ENCODE measurements at places on chromosomes 16 and 17.
A peak's percentile ranks its signal among the peaks of the same experiment; 100 is the strongest.

GRCh38 chr16:88430524-88431446 is 22.3 kb upstream of the ZFPM1 start:
- DNase-seq, result peak; percentile 51

DNA sequence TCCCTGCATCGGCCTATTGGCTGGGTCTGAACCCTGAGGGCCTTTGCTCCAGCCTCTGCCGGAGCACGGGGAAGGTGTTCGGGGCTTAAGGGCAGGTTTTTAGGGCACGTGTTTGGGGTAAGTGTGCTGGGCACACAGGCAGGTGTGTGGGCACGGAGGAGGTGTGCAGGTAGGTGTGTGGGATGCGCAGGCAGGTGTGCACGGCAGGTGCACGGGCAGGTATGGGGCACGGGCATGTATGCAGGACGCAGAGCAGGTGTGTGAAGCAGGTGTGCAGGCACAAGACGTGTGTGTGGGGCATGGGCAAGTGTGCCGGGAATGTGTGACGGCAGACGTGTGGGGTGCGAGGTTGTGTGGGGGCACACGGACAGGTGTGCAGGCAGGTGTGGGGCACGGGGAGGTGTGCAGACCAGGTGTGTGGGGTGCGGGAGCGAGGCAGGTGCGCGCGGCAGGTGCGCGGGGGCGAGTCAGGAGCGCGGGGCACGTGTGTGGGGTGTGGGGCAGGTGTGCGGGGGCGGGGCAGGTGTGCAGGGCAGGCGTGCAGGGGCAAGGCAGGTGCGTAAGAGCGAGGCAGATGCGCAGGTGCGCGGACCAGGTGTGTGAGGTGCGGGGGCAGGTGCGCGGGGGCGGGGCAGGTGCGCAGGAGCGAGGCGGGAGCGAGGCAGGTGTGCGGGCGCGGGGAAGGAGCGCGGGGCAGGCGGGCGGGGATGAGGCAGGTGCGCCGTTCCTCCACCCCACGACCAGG is 28.6 kb upstream of the METRNL start:
- no peak for DNase-seq

DNA sequence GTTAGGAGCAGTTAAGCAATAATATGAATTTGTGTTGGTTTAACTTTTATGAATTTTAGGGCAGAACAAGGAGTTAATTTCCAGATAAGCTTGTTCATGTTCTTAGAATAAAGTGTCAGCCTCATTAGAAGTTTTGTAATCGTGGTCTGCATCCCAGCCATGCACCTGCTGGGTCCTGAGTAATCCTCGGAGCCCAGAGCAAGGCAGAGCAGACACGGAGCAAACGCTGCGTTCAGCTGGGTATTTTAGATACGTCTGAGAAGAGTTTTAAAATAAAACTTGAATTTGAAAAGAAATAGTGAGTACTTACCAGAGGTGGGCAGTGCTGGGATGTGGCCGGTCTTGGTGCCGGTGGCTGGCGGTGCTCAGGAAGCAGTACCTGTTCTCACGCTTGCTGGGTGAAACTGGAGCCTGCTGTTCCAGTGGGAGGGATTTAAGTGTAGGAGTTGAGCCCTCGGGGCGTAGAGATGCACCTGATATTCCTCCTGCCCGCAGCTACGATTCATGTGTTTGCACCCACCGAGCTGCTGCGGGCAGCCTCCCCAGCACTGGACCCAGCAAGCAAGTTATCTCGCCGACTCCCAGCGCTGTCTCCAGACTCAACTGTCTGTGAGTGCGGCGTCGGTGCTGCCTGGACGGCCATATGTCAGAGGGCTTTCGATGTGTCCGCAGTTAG is at the start of gene ZNF750:
TSS of gene ZNF750 (minus strand) at position 406 of the 676 bp plus-strand sequence. CDS start 7,568 bp downstream, outside the sequence.
- no peak for DNase-seq

- DNase-seq, result no peak
These were observed 40.4 kb downstream of the TMEM114 start for GRCh38 chr16:8549843-8550412.

- DNase-seq, result no peak
These were observed 58.5 kb downstream of the MYH13 start for GRCh38 chr17:10314329-10314728.

GRCh38 chr17:46169913-46170638 is 23.2 kb downstream of the KANSL1 start:
- no peak for DNase-seq

DNA sequence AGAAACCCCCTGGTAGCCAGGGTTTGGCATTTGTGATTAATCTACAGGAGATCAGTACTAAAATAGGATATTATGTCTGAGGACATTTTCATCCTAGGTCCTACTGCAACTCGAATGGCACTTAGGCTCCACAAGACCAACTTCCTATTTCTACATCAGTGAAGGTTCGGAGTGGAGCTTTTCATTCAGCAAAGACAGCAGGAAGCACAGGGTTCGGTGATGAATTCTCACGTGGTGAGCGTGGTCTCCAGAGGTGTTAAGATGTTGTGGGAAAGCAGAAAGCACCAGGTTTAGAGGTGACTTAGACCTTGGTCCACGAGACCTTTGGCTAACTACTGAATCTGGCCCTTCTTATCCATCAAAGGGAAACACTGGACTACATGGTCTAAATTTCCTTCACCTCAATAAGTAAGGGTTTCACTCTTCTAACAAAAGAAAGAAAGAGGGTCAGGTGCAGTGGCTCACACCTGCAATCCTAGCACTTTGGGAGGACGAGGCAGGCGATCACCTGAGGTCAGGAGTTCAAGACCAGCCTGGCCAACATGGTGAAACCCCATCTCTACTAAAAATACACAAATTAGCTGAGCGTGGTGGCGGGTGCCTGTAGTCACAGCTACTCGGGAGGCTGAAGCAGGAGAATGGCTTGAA is 13.9 kb upstream of the HELZ start:
- DNase-seq, result no peak

- DNase-seq, result no peak
These were observed 15.0 kb downstream of the OR1F1 start for GRCh38 chr16:3202903-3203539.

DNA sequence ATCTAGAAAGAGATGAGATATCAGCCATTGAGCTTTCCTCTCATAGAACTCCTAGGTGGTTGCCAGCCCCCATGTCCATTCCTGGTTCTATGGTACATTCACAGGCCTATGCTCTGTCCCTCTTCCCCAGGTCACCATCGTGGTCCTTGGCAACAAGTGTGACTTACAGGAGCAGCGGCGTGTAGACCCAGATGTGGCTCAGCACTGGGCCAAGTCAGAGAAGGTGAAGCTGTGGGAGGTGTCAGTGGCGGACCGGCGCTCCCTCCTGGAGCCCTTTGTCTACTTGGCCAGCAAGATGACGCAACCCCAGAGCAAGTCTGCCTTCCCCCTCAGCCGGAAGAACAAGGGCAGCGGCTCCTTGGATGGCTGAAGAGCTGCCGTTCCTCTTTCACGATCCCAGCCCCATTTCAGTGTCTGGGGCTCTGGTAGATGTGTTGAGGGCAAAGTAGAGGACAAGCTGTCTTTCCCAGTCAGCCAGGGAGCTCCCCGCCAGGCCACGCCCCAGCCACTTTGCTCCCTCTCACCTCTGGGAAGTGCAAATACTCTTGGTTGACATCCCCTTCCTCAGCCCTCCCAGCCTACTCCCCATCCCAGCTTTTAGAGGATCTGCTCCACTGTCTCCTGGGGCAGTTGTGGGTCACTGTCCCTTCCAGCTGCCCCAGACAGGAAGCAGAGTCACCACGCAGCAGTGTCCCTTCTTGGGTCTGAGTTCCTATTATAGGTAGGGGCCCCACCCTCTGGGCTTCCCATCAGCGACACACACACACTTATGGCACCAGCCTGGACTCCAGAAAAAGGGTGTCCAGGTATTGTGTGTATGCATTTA is 3.8 kb downstream of the NKIRAS2 start:
- no peak for DNase-seq

- peak; percentile 91 for DNase-seq
These were observed at the start of gene SPIRE2 for GRCh38 chr16:89828199-89828869. Gene SPIRE2, plus strand, starts transcription at chr16:89828475. Its CDS starts 76 bp downstream, at chr16:89828551.

DNA sequence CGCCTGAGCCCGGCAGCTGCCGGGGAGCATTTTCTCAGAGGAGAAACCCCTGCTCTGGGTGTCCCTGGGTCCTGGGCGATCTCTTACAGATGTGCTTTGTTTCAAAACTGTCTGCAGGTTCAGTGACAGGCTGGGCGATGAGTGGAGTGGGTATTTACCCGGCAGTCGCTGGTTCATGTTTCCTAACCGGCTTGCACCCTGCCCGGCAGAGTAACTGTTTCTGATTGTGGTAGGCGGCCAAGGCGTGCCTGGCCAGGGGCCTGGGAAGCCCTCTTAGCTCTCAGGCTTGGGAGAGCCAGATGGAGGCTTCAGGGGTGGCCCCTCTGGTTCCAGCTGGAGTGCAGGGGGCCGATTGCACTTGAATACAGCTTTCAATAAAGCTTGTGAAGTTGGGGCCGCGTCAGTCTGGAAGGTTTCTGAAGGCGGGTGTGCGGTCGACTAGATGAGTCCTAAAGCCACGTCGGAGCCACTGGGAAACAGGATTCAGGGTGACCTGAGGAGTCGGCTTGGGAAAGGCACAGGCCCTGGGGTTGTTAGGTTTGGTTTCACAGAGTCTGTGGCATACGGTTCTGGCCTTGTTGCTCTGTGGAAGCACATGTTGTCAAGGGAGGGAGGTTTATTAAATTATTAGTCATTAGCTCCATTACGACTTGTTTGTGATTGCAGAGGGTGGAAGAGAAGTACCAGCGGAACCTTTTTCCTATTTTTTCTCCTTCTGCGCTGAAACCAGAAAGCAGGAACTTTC is 1.4 kb downstream of the BAIAP2 start:
- no peak for DNase-seq

DNA sequence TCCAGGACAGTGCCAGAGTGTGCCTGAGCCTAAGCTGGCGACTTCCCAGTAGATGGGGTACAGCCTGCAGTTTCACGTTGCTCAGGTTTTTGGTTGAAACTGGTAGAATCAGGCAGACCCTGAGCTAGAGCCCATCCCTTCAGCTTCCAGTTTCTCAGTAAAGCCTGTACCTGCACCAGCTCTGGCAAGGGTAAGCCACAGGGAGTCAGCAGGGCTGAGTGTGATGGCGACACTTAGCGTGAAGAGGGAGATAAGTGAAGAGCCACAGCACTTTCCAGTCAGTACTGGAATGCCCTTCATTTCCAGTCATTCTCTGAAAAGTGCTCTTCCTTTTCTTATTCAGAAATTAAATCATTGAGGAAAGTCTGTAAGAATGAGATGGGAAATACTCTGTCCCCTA is 22.4 kb downstream of the PLD6 start:
- no peak for DNase-seq

DNA sequence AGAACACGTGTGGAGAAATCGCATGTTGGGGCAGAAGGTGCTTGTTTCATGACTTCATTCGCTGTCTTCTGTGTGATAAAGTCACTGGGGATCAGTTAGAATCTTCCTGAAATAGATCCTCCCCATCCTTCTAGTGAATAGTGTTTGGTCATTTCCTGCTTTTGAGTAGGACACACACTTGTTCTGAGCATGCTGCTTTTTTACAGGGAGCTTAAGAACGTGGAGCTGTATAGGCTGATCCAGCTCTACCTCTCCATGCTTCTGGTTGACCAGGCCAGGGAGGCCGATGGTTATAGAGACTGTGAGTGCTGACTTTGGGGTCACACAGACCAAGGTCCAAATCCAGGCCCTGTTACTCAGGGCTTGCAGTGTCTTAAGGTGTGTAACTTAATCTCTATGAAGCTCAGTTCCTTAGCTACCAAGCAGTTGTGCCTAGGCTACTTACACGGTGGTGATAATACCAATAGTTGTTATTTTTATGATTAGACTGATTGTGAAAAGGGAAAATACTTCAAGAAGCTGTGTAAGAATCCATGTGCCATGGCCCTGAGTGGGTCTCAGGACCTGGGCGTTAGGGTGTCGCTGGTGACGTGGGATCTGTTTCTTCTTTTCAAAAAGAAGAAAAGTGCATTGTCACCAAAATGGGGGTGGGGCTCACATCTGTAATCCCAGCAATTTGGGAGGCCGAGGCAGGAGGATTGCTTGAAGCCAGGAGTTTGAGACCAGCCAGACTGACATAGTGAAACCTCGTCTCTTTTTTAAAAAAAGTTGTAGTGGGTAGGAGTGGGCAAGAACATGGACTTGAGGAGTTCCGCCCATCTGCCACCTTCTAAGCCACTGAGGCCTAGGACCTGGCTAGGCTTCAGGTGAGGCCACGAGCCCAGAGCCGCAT is 64.1 kb upstream of the LGALS9 start:
- DNase-seq, result no peak

- no peak for DNase-seq
These were observed 45.3 kb downstream of the RPH3AL start for GRCh38 chr17:307295-307691.

DNA sequence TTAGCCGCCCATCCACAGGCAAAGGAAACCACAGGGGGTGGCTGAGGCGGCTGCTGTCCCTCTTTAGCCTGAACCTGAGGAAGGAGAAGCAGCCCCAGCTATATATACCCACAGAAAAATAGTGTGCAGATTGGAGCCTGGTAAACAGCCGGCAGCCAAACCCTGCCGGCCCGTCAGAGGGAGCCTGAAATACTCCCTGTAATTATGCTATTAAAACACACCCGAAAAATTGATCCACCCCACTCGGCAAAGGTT is 6.8 kb downstream of the PIEZO1 start:
- no peak for DNase-seq

DNA sequence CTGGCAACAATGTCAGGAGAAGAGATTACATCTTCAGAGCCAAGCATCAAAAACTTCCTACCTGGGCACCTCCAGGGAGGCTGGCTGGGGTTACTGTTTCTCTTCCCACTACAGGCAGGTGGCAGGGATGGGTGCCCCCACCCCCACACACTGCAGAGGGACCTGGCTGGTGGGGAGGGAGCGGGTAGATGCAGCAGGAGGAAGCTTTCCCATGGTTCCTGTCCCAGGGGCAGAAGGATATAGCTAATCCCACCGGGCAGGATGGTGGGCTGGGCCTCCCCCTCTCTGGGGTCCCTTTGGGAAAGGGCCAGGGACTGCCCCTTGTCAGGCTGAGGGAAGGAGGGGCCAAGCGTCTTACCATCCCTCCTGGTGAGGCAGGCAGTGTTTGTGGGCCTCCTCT is 16.7 kb upstream of the MTMR4 start:
- no peak for DNase-seq

DNA sequence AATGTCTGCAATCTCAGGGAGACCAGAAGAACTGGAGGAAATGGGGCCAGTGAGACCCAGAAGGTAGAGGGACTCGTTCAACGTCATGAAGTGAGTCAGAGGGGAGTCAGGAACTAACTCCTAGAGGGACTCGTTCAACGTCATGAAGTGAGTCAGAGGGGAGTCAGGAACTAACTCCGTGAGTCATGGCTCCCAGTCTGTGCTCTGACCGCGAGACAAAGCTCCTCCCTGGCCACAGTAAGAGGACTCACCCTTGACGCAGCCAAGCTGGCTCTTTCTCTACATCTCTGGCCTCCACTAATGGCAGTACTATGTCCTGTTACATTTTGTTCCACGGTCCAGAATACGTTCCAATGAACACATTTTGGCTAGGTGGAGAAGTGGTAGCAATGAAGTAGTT is 902.5 kb downstream of the KCNJ2 start:
- DNase-seq, result peak; percentile 93

DNA sequence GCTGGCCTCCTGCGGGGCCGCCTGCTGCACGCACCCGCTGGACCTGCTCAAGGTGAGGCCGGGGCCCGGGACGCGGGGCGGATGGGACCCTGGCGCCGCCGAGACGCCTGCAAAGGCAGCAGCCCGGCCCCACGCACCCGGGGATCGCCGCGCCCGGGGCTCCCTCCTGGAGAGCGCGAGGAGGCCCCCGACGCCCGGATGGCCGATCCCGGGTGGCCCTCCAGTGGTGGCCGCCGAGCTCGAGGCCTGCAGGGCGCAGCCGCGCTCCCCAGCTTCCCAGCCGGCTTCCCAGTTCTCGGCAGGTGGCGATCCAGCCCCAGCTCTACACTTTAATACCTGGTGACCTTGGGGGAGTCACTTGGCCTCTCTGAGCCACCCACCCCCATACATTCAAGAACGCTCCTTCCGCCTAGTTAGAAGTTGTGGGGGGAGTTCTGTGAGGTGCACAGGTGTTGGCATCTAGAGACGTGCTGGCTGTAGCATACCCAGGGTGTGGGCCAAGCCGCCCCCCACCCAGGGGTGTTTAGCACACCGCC is 452 bp downstream of the SLC25A10 start:
- DNase-seq, result peak; percentile 83

All from AG20443 (cell line).